ENCODE measurements at places on chromosomes 12 and 14.
A peak's percentile ranks its signal among the peaks of the same experiment; 100 is the strongest.

- DNase-seq: no peak
Observed at GRCh38 chr12:6552140-6552551, 3.7 kb downstream of the IFFO1 start.

DNA sequence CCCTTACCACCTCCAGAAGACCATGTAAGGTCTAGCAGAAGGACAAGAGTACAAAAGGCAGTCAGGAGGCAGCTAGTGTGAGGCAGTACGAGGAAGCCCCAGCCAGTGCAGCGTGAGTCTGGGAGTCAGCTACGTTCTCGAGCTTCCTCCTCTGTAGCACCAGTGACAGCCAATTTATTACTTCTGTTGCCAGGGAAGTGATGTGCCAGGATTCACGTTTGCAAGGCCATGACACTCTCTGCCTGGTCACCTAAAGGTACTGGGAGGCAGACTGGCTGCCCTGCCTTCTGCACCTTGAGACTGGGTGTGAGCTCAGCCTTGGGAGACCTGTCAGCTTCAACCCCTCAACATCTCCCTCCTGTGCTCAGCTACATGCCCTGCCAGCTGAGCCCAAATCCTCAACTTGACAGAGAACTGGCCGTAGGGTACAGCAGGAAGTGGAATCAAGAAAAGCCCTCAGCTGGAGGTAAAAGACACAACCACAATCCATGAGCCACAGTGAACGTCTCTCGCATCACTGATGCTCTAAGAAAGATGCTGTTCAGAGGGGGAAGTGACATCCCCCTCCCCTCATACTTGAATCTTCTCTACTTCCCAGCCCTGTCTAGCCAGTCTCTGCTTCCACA, 182.5 kb upstream of the RGS6 start:
- peak; percentile 54 for DNase-seq

DNA sequence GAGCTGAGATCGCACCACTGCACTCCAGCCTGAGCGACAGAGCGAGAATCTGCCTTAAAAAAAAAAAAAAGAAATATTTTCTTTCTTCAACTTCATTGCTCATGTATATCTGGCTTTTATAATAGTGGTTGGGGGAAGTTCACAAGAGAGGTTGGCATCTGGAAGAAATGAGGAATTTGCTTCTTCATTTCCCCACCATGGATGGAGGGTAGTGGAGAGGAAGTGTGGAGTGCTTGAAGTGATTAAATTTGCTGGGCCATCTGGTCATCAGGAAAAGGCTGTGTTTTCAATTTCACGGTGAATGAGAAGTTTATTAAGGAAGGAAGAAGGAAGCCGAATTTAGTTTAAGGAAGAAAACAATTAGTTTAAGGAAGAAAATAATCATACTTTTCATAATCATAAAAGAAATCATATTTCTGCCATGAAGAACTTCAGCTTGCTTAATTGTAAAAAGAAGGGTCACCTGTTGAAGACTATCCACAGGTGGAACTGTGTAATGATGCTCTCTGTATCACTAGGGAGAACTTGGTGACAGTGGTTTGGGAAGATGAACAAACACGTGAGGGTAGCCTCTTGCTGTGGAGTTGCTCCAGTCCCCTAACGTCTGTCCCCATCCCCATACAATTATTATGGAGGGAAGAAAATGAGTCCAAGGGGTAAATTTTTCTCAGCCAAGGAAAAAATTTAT, 197.3 kb upstream of the ARHGAP5 start:
- DNase-seq: no peak

DNA sequence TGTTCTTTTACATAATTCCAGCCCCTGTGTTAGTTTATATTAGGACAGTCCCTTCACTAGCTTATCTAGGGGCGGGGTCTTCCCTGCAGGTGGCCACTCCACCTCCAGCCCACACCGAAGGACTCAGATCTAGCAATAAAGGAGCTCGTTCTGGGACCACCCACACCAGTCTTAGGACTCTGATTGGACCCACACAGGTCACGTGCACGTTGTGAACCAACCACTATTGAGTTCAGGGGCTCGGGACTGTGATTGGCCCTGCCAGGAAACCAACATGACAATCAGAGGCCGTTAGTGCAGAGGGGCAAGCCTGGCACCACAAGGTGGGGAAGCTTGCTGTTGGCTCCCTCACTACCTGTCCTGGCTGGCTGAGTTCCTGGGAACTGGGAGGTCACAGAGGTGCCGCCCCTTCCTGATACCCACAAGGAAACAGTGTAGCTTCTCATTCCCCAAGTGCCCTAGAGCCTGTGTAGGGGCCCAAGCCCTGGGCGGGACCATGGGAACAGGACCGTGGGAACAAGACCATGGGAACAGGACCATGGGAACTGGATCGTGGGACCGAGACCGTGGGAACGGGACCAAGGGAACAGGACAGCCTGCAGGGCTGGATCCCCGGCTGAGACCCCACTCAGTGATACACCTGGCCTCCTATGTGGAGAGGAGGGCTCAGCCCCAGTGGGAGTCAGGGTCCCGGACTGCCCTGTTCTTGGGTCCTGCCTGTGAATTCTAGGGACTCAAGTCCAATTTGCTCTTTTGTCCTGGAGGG, 297.8 kb downstream of the ADGRD1 start:
- no peak for DNase-seq

- no peak for DNase-seq
Observed at GRCh38 chr14:69626132-69626500, 14.7 kb downstream of the SUSD6 start.

DNA sequence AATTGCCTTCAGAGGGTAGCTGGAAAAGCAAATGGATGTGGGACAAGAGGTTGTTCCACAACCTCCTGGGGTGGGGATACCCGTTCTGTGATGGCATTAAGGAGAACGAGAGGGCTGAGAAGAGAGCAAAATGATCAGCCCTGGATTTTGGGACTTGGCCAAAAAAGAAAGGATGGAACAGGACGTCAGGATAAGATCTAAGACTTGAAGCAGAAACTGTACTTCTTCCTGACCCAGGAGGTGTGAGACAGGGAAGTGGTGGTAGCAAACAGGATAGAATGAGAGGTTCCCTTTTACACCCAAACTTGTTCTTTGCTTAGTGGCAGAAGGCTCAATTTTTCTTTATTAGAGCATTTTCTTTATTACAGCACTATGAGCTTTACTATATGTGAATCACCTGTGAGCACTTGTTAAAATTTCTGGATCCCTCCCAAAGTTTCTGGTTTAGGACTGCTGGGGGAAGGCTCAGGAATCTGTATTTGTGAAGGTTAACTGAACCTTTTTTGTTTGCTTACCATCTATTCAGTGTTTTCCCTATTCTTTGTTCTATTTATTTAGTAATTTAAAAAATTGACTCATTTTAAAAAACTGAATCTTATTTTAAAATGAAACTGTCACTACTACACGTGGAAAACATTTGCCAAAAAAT, 59.2 kb downstream of the ERC1 start:
- DNase-seq: no peak

- DNase-seq: no peak
Observed at GRCh38 chr14:93103392-93104080, 12.2 kb downstream of the ITPK1 start.

GRCh38 chr14:35247777-35248475, 44.3 kb upstream of the PSMA6 start:
- DNase-seq: no peak

DNA sequence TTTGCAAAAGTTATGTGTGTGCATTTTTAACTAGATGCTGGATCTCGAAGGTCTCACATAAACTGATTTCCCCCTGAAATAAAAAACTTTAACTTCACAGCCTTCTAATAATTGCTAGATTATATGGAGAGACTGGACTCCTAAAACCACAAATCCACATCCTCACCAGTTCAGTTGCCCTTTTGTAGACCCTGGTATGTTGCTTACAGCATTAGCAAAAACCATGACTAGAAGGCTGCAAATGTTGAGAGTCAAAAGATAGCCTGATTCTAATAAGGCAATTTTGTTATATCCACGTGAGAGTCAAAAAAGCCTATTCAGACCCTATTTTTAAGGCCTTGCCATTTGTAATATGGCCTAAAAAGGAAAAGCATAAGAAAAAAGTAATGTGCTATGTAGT, 37.4 kb downstream of the RASSF8 start:
- no peak for DNase-seq
